ELR (cell line): ENCODE measurements at places on chromosomes 13 and 19.
A peak's percentile ranks its signal among the peaks of the same experiment; 100 is the strongest.

- DNase-seq: no peak
Measured at GRCh38 chr13:33862016-33862415, 44.1 kb downstream of the RFC3 start.

DNA sequence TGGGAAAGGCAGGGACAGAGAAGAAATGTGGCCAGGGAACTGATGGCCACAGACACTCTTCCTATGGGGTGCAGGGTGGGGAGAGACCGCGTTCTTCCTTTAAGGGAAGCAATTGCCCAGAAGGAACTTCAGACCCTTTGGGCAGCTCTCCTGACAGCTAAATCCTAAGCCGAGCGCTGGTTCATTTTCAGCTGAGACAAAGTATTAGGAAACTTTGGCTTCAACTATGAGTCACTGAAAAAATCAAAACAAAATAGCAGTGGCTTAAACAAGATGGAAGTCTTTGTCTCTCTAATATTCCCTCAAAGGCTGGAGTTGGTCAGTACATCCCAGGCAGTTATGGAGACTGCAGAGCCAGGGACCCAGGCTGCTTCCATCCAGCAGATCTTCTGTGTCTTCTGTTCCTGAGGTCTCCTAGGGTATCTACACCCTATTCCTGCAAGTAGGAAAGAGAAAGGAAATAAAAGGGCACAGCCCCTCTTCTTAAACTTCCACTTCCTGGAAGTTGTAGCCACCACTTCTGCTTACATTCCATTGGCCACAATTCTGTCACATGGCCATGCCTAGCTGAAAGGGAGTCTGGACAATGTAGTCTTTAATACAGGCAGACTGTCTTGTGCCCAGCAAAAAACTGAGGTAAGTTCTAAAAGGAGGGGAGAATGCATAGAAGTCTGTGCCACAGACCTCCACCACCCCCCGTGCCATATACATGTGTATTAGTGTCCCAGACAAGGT, 163.5 kb downstream of the KATNAL1 start:
- peak; percentile 76 for DNase-seq

- no peak for DNase-seq
Measured at GRCh38 chr19:29389495-29389894, 136.3 kb upstream of the VSTM2B start.

GRCh38 chr13:74678308-74678965, 544.2 kb upstream of the KLF12 start:
- DNase-seq: no peak

GRCh38 chr13:27172495-27172842, 858 bp upstream of the USP12 start:
- peak; percentile 73 for DNase-seq

DNA sequence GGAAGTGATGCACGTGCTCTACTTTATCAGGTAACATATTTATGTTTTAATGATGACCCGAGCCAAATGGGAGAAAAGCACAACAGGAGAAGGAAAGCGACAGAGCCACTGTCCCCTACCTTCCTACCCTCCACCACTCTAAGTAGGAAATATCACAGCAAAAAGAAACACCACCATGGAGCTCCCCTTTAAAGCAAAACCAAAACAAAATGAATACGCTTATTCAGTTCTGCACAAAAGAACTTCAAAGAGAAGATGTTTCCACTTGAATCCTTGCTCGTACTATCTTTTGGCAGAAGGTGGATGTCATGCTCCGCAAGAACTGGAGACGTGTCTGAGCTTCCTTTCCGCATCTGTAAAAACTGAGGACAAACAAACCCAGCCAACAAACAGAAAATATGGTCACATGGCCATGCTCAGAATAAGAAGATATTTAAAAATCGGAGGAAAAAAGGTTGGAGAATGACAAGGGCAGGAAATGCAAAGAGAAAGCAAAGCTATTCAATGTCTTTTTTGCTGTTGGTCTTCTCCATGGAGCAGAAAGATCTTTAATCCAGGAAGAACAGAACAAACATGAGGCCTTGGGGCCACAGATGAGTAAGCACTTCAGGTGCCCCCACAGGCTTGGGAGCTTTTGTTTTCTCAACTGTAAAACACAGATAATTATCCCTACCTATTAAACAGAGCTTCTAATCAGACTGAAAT, 19.5 kb downstream of the N4BP2L1 start:
- no peak for DNase-seq

GRCh38 chr13:71967990-71968389, 101.0 kb upstream of the DACH1 start:
- peak; percentile 28 for DNase-seq

DNA sequence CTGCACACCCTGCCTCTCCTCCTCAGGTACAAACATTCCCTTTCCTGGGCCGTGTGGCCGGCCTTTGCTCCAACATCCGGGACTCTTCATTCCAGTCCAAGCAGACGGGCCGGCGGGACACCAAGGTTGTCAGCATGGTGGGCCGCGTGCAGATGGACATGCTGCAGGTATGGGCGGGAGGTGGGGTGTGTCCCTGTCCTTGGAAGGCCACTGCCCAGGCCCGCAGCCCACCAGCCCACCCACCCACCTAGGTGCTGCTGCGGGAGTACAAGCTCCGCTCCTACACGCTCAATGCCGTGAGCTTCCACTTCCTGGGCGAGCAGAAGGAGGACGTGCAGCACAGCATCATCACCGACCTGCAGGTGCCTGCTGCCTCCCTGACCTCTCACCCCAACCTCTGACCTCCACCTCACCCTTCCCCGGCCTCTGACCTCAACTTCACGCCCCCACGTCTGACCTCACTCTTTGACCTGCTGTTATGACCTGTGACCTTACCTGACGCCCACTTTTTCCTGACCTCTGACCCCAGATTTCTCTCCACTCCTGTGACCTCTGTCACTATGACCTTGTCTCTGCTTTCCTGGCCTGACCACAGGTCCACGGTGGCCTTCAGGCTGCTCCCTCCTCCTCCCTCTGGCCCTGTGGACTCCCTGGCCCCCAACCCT, 12.4 kb upstream of the SPIB start:
- DNase-seq: no peak

DNA sequence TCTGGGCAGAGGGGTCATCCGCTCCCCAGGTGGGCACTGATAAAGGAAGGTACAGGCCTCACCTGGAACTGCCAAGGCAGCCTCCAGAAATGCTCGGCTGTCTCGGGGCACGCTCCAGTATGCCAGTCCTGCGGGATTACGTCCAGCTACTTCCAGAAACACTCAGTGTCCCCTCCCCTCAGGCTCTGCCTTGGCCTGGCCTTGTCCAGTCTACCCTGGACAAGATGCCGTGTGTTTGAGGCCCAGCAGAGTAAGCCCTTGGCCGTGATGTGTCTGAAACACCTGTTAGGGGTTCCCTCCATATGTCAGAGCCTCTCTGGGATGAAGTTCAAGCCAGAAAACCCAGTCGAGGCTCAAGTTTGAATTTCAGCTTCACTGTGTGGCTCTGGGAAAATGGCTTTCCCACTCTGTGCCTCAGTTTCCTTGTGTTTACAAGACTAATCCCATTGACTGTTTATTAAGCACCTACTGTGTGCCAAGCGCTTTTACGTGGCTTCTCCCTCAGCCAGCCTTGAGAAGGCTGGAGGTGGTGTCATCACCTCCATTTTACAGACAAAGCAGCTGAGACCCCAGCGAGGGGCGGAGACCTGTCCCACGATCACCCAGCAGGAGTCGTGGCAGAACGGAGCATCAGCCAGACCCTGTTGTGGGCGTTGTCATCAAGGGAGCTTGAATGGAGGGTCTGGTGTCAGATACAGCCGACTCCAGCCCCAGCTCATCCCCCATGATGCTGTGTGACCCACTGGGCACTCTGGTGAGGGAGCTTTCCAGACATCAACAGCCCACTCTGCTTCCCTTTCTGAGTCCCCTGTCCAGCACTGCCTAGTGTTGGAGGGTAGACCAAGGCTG, 2.0 kb upstream of the PIK3R2 start:
- peak; percentile 48 for DNase-seq

- DNase-seq: no peak
Measured at GRCh38 chr19:10295847-10296591, 6.3 kb downstream of the ICAM5 start.

DNA sequence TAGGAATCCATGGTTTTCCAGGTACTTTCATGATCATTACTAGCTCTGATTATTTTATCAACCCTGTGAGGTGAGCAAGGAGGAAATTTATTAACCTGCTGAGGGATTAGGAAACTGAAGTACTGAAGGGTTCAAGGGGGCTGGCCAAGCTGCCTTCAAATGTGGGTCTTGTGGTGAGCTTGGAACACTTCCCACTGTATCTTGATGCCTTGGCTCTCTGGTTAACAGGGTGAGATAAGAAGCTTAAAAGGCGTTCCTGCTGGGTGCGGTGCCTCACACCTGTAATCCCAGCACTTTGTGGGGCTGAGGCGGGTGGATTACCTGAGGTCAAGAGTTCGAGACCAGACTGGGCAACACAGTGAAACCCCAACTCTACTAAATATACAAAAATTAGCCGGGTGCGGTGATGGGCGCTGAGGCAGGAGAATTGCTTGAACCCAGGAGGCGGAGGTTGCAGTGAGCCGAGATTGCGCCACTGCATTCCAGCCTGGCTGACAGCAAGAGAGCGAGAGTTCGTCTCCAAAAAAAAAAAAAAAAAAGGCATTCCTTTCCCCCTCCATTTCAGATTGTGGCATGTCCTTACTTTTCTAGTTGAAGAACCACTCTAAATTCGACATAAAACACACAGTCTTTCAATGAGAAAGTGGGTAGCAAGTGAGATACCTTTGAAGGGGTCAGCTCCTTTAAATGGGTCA, 70.2 kb downstream of the KLF2 start:
- no peak for DNase-seq

GRCh38 chr13:61466280-61466679, 50.6 kb upstream of the PCDH20 start:
- DNase-seq: no peak

- peak; percentile 78 for DNase-seq
Measured at GRCh38 chr13:101417043-101417406, 717 bp upstream of the NALCN start.

DNA sequence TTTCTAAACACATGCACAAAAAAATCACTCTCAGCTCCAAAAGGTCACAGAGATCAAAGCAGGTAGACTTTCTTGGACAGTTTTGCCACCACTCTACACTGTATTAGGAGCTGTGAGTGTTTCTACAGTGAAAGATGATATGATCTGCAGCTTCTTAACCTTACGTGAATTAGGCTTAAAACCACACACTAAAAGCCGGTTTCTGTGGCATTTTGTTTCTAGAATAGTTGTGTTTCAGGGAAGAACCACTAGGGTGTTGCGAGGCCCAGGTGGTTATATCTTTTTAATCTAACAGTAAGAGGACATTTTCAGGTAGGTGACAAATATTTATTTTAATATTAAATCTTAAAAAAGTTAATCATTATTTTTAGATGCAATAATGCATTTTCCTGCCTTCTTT, 216.4 kb downstream of the KLF5 start:
- DNase-seq: no peak

GRCh38 chr13:71838842-71839241, 28.2 kb downstream of the DACH1 start:
- peak; percentile 4 for DNase-seq

- peak; percentile 68 for DNase-seq
Measured at GRCh38 chr19:32599736-32600157, 18.8 kb downstream of the PDCD5 start.

- DNase-seq: no peak
Measured at GRCh38 chr19:30059741-30060457, 117.9 kb downstream of the URI1 start.

- DNase-seq: no peak
Measured at GRCh38 chr13:68745502-68745901, 1362.1 kb upstream of the ATXN8OS start.

DNA sequence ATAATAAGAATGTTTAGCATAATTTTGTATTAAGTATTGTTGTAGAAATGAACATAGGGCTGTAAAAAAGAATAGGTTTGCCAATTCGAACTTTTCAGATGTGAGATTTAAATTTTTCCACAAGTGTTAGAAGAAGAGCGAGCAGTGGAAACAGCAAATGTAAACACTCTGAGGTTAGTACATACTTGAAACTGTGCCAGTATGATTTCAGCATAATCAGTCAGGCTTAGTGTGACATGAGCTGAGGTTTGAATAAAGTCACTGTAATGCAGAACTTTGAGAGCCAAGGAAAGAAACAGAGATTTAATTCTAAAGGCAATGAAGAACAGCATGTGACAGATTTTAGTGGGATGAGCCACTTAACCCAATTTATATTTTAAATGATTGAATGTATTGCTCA, 2166.4 kb downstream of the PCDH9 start:
- DNase-seq: peak; percentile 52

DNA sequence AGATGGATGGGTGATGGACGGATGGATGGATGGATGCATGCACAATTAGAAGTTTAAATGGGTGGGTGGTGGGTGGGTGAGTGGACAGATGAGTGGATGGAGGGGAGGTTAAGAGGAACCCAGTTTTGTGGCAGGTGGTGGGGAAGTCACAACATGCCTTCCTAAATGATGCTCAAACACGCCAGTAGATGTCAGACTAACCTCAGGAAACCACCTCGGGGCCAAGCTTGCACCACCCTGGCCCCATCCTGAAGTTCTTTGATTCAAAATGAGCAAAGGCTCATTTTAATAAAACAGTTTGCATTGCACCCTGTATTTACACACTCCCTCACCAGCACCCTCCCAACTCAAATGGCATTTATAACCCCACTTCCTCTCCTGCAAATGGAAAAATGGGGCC, 91.4 kb upstream of the CACNA1A start:
- peak; percentile 80 for DNase-seq

DNA sequence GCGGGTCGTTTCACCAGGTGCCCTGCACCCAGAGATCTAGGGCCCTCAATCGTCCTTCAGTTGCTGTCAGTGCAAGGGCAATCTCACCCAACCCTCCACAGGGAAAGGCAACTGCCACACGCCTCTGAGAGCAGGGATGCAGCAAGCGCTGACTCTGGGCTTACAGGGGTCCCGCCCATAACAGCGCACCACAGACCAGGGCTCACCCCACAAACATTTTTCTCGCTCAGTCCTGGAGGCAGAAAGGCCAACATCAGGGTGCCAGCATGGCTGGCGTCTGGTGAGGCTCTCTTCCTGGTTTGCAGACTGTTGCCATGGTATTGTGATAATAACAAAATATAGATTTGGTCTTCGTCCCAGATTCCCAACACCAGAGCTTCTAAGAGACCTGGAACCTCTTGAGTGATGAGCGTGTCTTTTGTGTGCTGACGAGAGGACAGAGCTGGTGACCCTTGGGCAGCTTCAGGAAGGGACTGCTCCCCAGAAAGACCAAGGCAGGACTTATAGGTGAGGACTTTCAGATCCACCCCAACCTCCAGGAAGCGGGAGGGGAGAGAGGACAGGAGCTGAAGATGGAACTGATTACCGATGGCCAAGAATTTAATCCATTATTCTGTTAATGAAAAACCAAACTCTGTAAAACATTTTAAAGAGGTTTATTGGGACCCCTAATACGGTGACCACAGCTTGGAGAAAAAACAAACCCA, 51.3 kb downstream of the C13orf46 start:
- no peak for DNase-seq

- peak; percentile 84 for DNase-seq
Measured at GRCh38 chr19:12723641-12724426, at the start of gene TNPO2. Gene TNPO2 (minus strand): TSS chr19:12723932. CDS start chr19:12720977, 2,955 bp downstream.

GRCh38 chr19:58396691-58397532, 1.5 kb downstream of the RNF225 start:
- DNase-seq: no peak

- no peak for DNase-seq
Measured at GRCh38 chr19:43609872-43610271, 2.0 kb upstream of the SRRM5 start.
